Calu3 (cell line): ENCODE measurements at places on chromosomes 5 and 9. TPM values are rescaled to one million over a fixed set of nuclear protein-coding genes. Genes with fewer than 3 reads are reported as not detected.

DNA sequence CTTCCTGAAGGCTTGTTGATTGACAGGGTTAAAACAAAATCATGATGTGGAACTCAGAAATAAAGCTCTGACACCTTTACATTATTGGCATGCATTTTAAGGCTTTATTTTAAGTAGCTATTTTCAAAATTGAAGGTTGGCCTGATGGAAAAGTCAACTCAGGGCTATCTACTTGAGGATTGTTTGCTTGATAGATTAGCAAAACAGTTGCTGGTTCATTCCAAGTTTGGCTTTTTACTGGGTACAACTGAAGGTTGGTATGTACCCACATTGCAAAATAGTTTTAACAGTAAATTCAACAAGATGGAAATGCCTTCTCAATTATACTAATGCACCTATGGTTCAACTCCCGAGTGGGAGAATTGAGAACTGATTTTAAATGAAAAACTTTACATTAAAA is 161.8 kb upstream of the ELL2 start:
- no peak overlapping the region for H3K27ac ChIP-seq
- H3K27me3 ChIP-seq = no peaks in the 10 kb centered on the region
- no peak for DNase-seq
- no peaks in the 10 kb centered on the region for H3K36me3 ChIP-seq
- no peak overlapping the region for H3K4me3 ChIP-seq

DNA sequence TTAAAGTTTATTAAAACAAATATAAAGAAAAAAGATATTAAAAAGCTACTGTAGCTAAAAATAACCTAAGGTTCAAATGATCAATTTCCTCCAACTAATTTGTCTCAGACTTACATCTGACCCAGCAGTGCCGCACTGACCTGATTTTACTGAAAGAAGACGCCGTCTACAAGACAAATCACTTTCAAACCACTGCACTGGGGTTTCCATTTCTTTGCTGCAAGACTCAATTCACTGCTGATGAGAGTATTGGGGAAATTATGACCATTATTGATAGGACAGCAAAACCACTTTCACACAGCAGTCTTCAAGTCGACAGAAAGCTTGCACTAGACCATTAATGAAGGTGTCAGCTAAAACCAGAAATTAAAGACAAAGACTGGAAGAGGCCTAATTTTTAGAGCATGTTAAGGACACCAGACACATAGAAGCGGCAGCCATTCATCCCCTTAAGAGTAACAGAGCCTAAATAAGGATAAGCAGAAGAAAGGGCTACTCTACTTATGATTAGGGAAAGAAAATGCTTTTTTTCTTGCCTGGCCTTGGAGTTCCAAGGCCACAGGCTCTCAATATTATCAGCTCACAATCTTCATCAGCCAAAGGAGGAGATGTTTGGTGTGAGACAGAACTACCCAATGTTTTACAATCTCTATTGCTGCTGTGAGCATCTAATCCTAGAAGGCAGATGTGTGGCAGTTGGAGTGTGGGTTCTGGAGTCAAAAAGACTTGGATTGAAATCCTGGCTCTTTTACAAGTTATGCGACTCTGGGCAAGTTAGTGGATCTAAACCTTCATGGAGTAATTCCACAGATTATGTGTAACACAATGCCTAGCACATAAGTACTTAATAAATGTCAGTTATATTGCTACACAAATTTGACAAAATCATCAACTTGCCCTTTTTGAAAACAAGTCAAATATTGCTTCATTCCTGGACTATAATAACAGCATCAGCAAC is 190.7 kb downstream of the MAPKAP1 start:
- H3K27me3 ChIP-seq = no peaks in the 10 kb centered on the region
- no peak overlapping the region for H3K27ac ChIP-seq
- no peak overlapping the region for H3K4me3 ChIP-seq
- H3K4me1 ChIP-seq = peaks cover 9% of the 10 kb centered on the region
- no peaks in the 10 kb centered on the region for H3K36me3 ChIP-seq

DNA sequence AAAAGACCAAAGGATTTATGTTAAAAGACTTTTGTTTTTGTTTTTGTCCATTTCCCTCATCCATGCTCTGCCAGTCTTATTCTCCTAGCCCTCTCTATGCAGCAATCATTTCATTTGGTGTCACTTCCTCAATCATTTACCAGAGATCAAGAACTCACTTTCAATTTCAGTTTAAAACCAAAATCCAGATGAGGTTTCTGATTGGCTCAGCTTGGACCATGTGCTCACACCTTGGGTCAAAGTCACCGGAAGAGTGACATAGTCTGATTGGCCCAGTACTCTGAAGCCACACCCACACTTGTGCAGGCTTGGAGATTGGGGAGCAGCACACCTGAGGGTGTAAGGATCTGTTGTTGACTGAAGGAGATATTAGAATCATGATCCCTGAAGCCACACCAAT is 79.6 kb downstream of the TLR4 start:
- no peaks in the 10 kb centered on the region for H3K36me3 ChIP-seq
- H3K27ac ChIP-seq = no peak overlapping the region
- H3K4me1 ChIP-seq = no peaks in the 10 kb centered on the region
- H3K27me3 ChIP-seq = no peaks in the 10 kb centered on the region
- DNase-seq = no peak
- H3K4me3 ChIP-seq = no peak overlapping the region

DMGDH gene
- 1.1 and 1.3 TPM in 2 replicates for total RNA-seq

DNA sequence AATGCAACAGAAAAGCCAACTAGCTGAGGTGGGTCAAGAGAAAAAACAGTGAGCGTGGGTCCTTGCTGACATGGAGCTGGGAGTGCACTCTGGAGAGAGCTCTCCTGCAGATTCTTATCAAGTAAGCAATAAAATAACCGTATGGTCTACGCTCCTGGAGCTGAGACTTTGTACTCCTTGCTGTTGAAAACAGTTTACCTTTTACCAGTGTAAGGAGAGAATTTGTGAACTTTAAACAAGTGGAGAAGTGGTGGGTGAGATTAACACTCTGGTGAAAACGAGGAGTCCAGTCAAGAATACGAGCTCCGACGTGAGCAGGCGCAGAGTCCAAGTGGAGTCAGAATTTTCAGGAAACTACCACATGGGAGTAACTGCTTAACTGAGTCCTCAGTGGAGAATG is 156.1 kb upstream of the ERCC6L2 start:
- no peaks in the 10 kb centered on the region for H3K4me1 ChIP-seq
- H3K27me3 ChIP-seq = peaks cover 23% of the 10 kb centered on the region
- no peak overlapping the region for H3K4me3 ChIP-seq
- H3K36me3 ChIP-seq = no peaks in the 10 kb centered on the region
- no peak for DNase-seq

DNA sequence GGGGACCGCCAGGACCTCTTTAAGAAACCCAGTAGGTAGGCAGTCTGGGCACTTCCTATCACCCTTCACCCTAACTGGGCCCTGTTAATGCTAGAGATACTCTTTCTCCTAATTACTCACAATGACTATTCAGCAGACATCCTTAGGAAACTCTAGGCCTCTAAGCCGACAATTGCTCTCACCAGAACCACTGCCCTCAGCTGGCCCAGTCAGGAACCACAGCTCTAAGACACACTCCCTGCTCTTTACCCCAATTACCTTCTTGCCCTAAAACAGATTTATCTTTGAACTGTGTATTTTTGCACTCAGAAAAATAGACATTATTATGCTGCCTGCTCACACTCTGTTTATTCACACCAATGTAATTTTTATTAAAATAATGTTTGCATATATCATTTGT is 432.6 kb upstream of the SLC30A5 start:
- no peak overlapping the region for H3K27ac ChIP-seq
- peak; percentile 16 for DNase-seq
- H3K4me3 ChIP-seq = no peak overlapping the region

PCSK1 gene
- total RNA-seq = not detected in 2 replicates

- no peaks in the 10 kb centered on the region for H3K4me1 ChIP-seq
- no peak overlapping the region for H3K4me3 ChIP-seq
- H3K27ac ChIP-seq = no peak overlapping the region
- no peaks in the 10 kb centered on the region for H3K27me3 ChIP-seq
- DNase-seq = no peak
Measured at GRCh38 chr5:44189255-44189654, 200.0 kb downstream of the FGF10 start.

C9orf153 gene
- not detected in 2 replicates for total RNA-seq

ST8SIA4 gene
- total RNA-seq = not detected in 2 replicates

GRCh38 chr5:164553851-164554250 is 1048.4 kb downstream of the MAT2B start:
- H3K36me3 ChIP-seq = no peaks in the 10 kb centered on the region
- no peaks in the 10 kb centered on the region for H3K4me1 ChIP-seq
- DNase-seq = no peak
- no peak overlapping the region for H3K4me3 ChIP-seq
- no peaks in the 10 kb centered on the region for H3K27me3 ChIP-seq
- no peak overlapping the region for H3K27ac ChIP-seq

- H3K4me3 ChIP-seq = no peak overlapping the region
- H3K4me1 ChIP-seq = no peaks in the 10 kb centered on the region
- no peak overlapping the region for H3K27ac ChIP-seq
- no peaks in the 10 kb centered on the region for H3K36me3 ChIP-seq
- H3K27me3 ChIP-seq = no peaks in the 10 kb centered on the region
Measured at GRCh38 chr9:133881671-133882381, 110.3 kb downstream of the VAV2 start.

F12 gene
- total RNA-seq = 14.3 and 20.2 TPM in 2 replicates

DNA sequence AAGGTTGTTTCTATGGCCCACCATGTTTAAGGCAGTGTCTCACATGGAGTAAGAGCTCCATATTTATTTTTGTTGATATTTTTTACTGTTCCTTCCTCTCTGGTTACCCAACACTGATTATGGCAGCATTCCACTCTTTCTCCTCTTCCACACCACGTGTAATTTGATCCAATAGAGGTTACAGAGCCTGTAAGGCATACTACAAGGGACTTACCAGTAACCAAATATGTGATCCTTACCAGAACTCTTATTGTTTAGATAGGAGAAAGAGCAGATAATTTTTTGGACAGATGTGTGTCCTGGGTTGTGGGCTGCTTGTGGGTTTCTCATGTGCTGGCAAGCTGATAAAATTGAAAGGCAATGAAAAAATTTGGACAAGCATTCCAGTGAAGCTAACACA is 261.3 kb downstream of the TMEM167A start:
- H3K27ac ChIP-seq = no peak overlapping the region
- no peak for DNase-seq
- H3K36me3 ChIP-seq = no peaks in the 10 kb centered on the region
- H3K4me3 ChIP-seq = no peak overlapping the region
